Eye (tissue), 1 donor: ENCODE measurements at places on chromosomes 16 and 17.

DNA sequence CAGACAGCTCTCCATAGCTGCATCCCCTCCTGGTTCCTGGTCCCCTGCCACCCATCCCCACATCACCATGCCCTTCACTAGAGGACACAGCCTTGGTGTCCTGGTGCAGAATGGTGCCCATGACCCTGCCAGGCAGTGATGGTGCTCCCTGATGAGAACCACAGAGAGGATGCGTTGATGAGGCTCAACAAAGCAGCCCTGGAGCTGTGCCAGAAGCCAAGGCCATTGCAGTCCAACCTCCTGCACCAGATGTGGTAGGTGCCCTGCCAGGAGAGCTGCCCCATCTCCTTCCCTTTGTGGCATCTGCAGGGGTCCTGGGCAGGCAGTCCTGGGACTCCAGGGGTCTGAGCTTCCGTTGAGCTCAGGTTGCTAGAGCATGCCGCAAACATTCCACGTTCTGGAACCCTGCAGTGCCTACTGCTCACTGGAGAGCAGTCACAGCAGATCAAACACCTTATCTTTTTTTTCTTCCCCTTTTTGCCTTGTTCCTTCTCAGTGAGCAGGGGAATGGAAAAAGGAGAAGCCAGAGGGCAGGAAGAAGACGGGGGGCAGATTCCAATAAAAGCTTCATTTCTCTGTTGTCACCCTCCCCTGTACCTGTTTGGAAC lies 5.3 kb upstream of the EPN3 start:
- no peak for DNase-seq

DNA sequence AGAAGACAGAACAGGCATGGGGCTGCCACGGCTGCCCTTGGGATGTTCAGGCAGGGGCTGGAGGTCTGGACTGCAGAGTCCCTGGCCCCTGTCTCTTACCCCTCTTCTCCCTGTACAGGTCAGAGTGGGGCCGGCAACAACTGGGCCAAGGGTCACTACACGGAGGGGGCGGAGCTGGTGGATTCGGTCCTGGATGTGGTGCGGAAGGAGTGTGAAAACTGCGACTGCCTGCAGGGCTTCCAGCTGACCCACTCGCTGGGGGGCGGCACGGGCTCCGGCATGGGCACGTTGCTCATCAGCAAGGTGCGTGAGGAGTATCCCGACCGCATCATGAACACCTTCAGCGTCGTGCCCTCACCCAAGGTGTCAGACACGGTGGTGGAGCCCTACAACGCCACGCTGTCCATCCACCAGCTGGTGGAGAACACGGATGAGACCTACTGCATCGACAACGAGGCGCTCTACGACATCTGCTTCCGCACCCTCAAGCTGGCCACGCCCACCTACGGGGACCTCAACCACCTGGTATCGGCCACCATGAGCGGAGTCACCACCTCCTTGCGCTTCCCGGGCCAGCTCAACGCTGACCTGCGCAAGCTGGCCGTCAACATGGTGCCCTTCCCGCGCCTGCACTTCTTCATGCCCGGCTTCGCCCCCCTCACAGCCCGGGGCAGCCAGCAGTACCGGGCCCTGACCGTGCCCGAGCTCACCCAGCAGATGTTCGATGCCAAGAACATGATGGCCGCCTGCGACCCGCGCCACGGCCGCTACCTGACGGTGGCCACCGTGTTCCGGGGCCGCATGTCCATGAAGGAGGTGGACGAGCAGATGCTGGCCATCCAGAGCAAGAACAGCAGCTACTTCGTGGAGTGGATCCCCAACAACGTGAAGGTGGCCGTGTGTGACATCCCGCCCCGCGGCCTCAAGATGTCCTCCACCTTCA lies 11.7 kb downstream of the TUBB3 start:
- DNase-seq = no peak

DNA sequence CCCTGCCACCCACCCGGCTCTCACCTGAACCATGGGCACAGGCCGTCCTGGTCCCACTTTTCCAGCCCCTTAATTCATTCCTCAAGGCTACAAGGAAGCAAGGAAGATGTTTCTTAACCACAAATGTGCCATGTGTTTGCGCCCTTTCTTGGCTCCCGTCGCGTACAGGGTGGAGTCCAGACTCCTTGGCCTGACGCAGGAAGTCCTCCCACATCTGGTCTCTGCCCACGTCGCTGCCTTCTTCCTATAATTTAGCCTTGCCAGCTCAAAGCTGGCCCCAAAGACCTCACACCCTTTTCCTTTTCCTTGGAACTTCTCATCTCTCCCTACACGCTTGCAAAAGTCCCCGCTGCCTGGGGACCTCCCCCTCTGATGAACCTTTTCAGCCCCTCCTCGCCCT lies 38.8 kb upstream of the BHLHA9 start:
- DNase-seq = no peak

DNA sequence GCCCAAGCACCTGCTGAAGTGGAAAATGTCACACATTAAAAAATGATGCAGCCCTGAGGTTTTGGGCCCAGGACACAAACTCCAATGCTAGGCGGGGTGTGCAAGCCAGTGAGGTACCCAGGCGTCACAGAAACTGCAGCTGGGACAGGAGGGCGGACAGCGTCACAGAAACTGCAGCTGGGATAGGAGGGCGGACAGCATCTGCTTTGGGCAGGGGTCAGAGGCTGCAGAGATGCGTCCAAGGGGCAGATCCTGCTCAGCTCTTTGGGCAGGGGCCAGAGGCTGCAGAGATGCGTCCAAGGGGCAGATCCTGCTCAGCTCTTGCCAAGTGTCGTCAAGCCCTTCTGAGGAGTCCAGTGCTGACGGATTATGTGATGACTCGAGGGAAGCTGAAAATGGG lies 43.9 kb upstream of the RCVRN start:
- DNase-seq = no peak

DNA sequence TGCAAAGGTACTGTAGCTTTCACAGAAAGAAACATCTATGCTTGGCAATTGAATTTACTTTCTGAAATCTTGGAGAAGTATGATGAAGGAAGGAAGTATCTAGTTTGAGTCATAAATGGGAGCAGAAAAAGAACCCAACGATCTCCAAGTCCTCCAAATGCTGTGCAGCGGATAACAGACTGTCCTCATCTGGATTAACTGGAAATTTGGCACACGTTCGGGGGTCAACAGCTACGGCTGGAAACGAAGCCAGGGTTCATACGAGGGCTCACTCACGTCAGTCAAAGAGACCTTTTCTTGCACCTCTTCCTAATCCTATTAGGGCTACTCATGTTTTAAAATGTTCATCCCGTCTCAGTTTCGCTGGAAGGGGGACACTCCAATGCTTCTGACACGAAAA lies 152.0 kb downstream of the ZFHX3 start:
- no peak for DNase-seq

- DNase-seq = no peak
These were observed 17.8 kb upstream of the KIF19 start for GRCh38 chr17:74307984-74308773.

- DNase-seq = peak; percentile 74
These were observed 53.7 kb downstream of the SNX20 start for GRCh38 chr16:50627419-50627818.

- no peak for DNase-seq
These were observed 5.0 kb downstream of the SRCAP start for GRCh38 chr16:30703971-30704370.

DNA sequence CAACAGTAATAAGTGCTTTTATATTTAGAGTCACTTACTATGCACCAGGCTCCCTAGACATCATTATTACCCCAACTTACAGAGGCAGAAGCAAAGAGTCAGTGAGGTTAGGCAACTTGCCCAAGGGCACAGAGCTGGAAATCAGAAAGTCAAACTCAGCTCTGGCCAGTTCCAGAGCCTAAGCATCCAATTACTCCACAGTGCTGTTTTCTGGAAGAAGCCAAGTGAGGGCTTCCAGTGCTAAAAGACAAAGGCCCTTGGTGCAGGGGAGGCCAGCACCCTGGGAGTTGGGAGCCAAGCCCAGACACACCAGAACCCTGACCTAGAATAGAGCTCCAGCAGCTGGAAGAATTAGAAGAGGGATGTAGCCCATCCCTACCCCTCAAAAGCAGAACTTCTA lies 40.2 kb downstream of the C17orf67 start:
- no peak for DNase-seq

DNA sequence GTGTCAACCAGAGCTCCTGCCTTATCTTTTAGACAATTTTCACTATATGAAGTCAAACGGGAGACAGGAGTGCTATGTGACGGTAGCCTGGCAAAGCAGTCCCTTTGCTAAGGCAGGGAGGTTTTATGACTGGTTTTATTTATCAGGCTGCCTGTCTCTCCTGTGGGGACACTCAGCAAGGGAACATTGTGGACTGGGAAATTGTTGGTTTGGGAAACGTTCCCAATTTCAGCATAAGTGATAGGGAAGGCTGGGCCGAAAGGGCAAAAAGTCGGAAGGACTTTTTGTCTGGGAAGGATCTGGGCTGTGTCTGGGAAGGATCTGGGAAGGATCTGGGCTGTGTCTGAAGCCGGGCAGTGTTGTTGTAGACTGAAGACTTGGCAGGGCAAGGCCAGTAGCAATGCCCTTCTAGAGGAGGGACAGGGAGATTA lies 211.2 kb downstream of the PARN start:
- DNase-seq = no peak

- DNase-seq = peak; percentile 78
These were observed 532 bp downstream of the KDM6B start for GRCh38 chr17:7834542-7834956.

- DNase-seq = peak; percentile 48
These were observed 4.4 kb upstream of the SOX8 start for GRCh38 chr16:977081-977701.

- DNase-seq = peak; percentile 15
These were observed 17.1 kb downstream of the CUEDC1 start for GRCh38 chr17:57938061-57938502.

DNA sequence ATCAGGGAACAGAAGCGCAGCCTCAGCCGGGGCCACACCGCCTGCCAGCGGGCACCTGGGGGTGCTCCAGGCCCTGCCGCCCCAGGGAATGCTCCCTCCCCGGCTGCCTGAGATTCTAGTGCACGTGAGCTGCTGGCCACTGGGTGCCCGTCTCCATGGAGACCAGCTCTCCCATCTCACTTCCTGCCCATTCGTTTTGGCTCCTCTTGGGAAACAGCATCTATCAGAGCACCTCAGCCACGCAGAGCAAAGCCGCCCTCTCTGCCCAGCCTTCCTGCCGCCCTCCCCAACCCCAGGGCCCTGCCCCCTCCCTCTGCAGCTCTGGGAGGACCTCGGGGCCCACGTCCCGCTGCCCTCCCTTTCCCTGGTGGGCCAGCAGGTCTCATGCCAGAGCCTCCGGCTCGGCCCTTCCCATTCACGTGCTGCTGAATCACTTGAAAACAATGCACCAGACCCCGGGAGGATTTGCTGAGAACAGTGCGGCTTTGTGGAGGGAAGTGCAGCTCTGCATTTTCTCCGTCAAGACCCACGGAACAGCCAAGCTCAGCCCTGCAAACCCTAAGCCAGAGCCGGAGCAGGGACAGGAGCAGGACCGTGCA lies 19.4 kb downstream of the CEP295NL start:
- peak; percentile 93 for DNase-seq

- DNase-seq = no peak
These were observed 65.1 kb downstream of the JPH3 start for GRCh38 chr16:87667443-87667842.

DNA sequence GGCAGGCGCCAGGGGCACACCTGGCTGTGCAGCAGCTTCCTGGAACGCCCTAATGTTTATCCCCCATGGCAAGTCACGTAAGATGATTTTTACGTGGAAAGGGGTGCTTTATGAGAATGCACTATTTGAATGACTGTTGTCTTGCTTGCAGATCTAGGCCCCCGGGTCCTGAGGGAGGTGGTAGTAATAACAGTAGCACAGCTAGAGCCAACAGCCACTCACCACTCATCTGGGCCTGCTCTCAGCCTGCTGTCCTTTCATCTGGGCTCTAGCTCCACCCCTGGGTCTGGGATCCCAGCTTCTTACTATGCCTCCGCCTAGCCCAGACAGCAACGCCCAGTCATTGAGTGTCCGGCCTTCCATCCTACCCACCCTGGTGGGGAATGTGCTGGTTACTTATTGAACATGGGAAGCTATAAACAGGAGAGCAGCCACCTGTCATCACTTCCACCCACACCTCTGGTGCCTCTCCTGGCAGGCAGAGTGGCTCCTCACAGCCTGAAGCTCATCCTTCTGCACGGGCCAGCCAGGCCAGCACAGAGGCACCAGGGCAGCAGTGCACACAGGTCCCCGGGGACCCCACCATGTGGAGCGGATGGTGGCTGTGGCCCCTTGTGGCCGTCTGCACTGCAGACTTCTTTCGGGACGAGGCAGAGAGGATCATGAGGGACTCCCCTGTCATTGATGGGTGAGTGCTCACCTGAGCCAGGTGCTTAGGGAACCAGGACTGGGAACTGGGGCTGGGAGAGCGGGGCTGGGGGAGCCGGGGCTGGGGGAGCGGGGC lies 16.6 kb downstream of the DPEP1 start:
- no peak for DNase-seq

DNA sequence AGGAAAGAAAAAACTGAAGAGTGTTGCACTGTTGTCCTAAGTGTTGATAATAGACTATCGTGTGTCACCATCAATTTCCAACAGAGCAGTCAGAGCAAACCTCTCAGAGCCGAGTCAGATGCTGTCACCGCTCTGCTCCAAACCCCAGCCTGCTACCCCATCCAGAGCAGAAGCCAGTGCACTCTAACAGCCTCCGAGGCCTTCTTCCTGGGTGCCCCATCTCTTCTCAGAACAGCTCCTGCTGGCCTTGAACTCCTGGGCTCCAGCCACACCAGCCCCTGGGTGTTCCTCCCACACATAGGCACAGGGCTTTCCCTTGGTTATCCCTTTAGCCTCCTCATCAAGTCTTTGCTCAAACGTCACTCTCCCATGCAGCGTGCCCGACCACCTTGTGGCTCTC lies 21.0 kb downstream of the MEIOB start:
- DNase-seq = no peak

GRCh38 chr16:57609541-57610401 lies 18.7 kb upstream of the ADGRG1 start:
- DNase-seq = peak; percentile 50
